Activated CD8-positive, alpha-beta T cell treated with anti-CD3 and anti-CD28 coated beads, Interleukin-2, amount 10 ng/mL, durations not matched to agents 7 days and 5 days (primary cell): ENCODE measurements at places on chromosomes 1 and 21. TPM values are rescaled to one million over a fixed set of nuclear protein-coding genes. Genes with fewer than 3 reads are reported as not detected.

The LCA5L gene
- 0.47 TPM for total RNA-seq

The CORT gene
- 0.95 TPM for total RNA-seq

The INSRR gene
- 0.21 TPM for total RNA-seq

The TRIM58 gene
- 0.74 TPM for total RNA-seq

The UBL4B gene
- not detected for total RNA-seq

The SLC5A3 gene
- 24.2 TPM for total RNA-seq

The HAO2 gene
- not detected for total RNA-seq

The SLC5A9 gene
- not detected for total RNA-seq

The FAM72D gene
- 14.4 TPM for total RNA-seq
